Stimulated activated CD8-positive, alpha-beta memory T cell treated with anti-CD3 and anti-CD28 coated beads, Interleukin-4, amount 100 ng/mL, for 24 hours (primary cell): ENCODE measurements at places on chromosomes 2 and 18.
A peak's percentile ranks its signal among the peaks of the same experiment; 100 is the strongest.

DNA sequence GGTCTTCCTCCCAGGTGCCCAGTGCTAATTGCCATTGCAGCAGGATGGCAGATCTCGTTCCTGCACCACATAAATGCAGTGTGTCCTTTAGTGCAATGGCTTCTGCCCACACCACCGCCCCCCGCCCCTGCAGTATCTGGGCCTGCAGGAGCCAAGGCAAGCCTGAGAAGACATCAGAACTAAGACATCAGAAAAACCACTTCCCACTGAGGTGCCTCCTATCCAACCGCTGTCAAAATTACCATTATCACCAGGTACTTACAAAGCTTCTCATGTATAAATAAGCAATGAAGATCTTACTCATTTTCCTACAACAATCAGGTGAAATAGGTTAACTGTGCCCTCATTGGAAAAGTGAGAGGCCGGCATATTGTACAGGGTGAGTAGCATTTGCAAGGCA lies 228.8 kb downstream of the FBXO15 start:
- DNase-seq: no peak

GRCh38 chr2:169714699-169715098 lies 18.9 kb upstream of the KLHL23 start:
- no peak for DNase-seq

DNA sequence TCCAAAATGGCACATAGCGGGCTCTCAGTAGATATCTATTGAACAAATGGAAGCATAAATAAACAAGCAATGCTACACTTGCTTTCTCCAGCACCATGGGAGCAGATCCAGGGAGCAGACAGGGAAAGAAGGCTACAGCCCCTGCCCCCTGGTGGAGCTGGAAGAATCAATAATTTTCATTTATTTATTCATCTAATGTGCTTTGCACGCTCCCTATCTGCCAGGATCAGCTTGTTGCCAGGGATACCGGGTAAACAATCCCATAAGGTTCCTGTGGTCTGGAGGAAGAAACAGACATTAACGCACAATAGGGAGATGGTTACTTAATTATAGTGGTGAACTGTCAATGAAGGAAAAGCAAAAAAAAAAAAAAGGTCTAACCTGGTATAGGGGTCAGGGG lies 40.1 kb upstream of the CLASP1 start:
- no peak for DNase-seq

DNA sequence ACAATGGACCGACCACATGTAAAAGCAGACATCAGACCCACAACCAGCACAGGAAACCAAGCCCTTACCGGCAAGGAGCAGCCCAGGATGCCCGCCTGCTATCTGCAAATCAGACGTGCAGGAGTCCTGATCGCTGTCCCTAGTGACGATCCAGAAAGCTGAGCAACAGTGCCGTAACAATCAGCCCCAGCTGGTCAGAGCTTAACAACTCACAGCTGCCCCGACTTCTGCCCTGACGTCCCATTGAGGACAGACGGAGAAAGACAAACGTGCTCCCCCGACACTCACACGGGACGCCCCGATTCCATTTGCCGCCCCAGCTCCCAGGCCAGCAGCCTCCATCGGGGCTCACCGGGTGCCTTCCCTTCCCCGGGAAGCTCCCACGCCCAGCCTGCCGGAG lies 39.8 kb upstream of the PXDN start:
- no peak for DNase-seq

- no peak for DNase-seq
Observed at GRCh38 chr2:193580176-193580950, 1385.6 kb upstream of the TMEFF2 start.

- DNase-seq: no peak
Observed at GRCh38 chr2:18178736-18179349, 300.4 kb downstream of the KCNS3 start.

- DNase-seq: no peak
Observed at GRCh38 chr2:228916416-228917090, 354.5 kb downstream of the PID1 start.

GRCh38 chr2:31051258-31052140 lies 86.7 kb downstream of the GALNT14 start:
- no peak for DNase-seq

GRCh38 chr2:136666-137065 lies 90.4 kb upstream of the FAM110C start:
- no peak for DNase-seq

DNA sequence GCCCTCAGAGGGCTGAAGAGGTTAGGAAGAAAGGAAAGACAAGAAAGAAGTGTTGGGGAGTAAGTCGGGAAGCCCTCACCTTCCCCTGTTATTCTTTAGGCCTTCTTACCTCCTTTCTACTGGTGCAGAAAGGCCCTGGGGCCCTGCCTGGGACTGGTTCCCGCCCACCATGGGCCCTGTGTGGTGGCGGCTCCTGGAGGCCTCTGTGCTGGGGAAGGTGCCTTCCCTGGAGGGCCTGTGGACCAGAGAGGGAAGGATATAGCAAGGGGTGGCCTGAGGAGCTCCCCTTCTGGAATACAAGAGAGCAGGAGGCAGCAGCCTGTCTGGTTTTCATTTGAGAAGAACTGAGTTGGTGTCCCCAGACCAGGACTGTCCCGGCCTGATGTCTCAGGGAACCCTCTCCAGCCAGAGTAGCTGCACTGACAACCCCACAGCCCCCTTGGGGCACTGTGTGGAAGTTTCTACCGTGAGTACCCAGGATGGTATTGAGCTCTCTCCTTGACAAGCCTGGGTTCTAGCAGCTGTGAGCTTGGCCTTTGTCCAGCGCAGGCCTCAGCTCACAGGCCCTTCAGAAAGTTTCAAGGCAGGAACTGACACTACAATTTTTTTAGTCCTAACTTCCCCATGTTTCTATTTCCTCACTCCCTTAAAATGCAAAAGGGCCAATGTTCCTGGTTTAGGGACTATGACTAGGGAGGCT lies 47.1 kb downstream of the EFR3B start:
- DNase-seq: no peak

DNA sequence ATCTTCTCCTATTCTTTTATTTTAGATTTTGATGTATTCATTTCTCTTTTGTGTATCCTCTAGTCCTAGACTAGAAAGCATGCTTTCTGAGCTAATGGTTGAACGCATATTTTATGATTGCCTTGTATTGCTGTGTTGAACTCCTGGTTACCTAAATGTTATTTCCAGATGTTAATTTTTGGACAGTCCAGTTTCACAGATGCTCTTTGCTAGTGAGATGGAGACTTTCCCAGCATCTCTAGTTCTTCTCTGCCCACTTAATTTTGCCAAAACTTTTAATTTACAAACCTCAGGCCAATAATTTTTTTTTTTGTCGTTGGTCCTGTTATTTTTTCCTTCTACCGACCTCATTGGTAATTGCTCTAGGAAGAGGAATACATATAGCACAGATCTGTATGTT lies 153.2 kb downstream of the HAUS1 start:
- DNase-seq: no peak

GRCh38 chr2:16203691-16204090 lies 263.3 kb downstream of the MYCN start:
- DNase-seq: no peak

- peak; percentile 7 for DNase-seq
Observed at GRCh38 chr2:126634273-126634861, 21.6 kb upstream of the GYPC start.

DNA sequence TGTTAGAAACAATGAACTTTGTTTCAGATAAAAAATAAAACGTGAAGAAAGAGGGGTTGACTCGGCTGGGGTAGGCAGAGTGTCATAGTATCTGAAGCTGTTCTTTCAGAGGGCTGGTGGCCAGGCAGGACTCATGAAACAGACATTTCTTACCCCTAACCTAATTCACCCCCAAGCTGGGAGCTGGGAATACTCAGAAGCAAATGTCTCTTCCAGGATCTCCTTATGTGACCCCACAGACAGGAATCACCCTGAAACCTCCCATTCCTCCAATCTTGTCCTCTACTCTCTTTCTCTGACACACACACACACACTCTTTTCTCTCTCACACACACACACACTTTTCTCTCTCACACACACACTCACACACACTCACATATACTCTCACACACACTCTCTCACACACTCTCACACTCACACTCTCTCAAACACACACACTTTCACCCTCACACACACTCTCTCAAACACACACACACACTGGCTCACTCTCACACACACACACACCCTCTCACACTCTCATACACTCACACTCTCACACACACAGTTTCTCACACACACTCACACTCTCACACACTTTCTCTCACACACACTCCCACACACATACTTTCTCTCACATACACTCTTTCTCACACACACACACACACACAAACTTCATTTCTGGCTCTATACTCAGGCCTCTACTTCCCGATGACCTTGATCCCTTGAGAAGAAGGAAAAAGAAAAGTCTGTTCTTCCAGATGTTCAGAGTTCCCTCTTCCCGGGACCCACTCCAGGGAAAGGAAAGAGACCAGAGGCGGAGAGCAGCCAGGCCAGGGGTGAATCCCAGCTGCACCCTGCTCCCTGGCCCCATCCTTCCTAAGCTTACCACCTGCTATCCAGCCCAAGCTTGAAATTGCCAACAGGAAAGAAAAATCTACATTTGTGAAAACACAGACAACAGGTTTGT lies 167.7 kb downstream of the TXNL1 start:
- DNase-seq: no peak

GRCh38 chr2:174778085-174778981 lies 14.1 kb upstream of the CHRNA1 start:
- DNase-seq: peak; percentile 50

DNA sequence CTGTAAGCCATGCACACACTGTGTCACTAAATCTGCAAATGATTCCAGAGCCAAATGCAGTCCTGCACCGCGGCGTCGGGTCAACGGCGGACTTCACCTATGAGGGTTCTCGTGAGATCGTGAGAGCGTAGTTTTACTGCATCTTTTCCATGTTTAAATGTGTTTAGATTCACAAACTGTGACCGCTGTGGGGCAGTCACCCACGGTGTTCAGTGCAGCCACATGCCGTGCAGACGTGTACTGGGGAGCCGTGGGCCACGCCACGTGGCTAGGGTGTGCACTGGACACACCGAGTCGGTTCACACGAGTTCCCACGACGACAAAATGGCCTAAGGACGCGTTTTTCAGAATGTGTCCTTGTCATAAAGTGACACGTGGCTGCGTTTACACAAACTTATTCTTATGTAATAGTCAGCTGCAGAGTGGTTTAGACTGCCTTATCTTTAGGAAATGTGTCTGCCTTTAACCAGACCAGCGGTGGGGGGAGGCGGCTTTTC lies 34.1 kb downstream of the NFATC1 start:
- no peak for DNase-seq

DNA sequence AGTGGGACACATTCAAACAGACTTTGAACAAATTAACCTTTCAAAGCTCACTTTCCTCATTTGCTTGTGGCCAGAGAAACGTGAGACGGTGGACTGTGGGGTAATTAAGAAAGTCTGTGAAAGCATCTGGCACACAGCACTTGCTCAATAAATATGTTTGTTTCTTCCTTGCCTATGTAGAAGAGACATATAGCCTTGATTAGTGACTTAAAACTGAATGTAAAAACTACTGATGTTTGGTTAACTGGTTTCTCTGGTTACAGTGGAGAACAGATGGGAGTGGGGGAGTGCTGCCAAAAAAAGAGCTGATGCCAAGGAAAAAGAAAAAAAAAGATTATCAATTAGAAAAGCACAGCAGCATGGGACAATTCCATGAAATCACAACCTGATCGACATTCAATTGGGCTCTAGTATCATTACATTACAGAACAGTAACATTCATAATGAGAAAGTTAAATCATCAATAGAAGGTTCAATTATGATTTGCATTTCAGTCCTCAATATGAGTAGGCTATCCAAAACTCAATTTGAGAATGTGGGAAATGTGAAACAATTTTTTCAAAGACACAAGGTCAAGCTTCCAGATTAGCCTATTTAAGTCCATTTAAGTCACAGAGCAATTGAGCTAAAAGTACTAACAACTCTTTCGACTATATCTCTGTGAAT lies 14.7 kb downstream of the CUL3 start:
- DNase-seq: no peak

DNA sequence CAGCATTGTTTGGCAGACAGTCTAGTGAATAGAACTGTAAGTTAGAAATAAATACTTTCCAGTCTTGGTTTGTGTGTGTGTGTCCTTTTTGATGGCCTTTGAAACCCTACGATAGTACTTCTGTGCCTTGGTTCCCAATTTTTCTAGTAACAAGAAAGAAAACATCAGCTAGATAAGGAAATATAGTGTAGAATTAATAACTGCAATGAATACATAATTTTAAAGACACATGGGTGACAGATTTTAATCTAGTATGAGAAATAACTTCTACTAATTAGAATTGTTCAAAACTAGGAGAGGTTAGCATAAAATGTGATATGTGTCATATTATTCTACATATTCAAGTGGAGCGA lies 44.5 kb upstream of the NEMP2 start:
- no peak for DNase-seq

- DNase-seq: no peak
Observed at GRCh38 chr2:84866122-84866521, 14.8 kb downstream of the TRABD2A start.

DNA sequence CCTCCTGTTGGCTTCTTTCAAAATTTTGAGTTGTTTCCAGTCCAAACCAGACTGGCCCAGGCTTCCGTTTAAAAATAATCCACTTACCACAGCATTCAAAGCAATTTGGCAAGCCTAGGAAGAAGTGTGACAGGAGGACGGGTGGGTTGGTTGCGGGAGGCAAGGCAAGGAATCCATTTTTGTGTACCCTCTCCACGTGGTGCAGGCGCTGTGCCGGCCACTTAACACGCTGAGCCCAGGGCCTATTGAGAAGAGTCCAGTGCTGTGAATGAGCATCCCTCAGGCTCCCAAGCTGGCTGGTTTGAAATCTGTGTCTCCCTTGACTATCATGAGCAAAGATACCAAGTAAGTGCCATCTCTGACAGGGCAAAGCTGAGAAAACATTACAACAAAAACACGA lies 160.9 kb downstream of the NCKAP5 start:
- DNase-seq: no peak

DNA sequence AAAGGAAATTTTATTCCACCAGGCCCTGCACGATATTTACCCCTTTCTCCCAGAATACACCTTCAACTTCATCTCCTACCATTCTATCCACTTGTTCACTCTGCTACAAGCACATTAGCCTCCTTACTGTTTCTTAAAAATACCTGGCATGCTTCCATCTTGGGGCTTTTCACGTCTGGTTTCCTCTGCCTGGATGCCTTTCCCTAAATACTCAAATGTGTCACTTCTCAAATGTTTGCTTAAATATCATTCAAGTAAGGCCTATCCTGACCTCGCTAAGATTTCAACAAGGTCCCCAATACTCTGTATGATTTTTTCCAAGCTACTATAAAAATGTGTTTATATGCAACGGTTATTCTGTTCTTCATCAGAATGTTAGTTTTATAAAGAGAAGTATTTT lies 433.0 kb upstream of the CHAC2 start:
- DNase-seq: no peak

DNA sequence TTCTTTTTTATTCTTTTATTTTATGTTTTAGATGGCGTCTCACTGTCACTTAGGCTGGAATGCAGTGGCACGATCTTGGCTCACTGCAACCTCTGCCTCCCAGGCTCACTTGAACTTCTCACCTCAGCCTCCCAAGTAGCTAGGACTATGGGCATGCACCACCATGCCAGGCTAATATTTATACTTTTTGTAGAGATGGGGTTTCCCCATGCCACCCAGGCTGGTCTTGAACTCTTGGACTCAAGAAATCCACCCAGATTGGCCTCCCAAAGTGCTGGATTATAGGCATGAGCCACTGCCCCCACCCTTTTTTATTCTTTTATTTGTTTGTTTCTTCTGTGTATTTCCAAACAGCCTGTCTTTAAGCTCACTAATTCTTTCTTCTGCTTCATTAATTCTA lies 306.7 kb upstream of the THUMPD2 start:
- no peak for DNase-seq
